ENCODE measurements at places on chromosomes 1 and 21.

GRCh38 chr1:3225661-3226060 lies 156.7 kb downstream of the PRDM16 start:
- no peak for DNase-seq

DNA sequence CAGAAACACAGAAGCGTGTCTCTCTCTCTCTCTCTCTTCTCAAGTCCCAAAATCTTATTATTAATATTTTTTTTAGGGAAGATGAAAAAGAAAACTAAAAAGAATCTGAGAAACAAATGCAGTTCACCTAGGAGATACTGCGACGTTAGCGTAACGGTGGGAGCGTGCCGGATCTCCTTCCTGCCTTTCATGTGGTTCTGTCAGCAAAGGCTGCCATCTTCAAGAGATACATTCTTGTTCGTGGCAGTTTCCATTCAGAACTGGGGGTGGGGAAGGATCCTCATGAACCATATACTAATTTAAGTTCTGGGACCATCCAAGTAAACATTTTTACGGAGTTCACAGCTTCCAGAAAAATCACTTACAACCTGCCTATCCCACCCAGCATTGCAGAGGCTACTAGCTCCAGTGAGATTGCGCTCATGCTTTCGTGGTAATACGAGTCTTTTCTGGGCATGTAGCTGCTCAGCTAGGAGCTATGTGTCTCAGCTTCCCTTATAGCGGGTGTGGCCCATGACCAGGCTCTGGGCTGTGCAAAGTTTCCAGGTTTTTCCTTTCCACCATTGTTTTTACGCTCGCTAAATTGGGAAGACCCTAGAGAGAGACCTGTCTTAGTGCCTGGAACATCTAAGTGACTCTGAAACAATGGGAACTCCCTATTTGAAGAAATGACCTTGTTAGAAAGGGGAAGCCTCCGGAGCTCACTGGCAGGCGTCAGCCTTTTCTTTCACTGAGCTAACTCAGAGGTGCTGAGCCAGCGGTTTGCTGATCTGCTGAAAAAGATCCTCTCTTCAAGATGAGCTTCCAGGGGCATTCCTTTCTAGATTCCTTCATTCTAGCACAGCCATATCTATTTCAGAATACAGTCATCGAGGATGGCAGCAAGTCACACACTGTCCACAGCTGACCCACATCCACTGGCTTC lies 17.3 kb downstream of the SLAMF1 start:
- DNase-seq, result no peak

- no peak for DNase-seq
Measured at GRCh38 chr1:25074351-25075227, 144.5 kb upstream of the RUNX3 start.

DNA sequence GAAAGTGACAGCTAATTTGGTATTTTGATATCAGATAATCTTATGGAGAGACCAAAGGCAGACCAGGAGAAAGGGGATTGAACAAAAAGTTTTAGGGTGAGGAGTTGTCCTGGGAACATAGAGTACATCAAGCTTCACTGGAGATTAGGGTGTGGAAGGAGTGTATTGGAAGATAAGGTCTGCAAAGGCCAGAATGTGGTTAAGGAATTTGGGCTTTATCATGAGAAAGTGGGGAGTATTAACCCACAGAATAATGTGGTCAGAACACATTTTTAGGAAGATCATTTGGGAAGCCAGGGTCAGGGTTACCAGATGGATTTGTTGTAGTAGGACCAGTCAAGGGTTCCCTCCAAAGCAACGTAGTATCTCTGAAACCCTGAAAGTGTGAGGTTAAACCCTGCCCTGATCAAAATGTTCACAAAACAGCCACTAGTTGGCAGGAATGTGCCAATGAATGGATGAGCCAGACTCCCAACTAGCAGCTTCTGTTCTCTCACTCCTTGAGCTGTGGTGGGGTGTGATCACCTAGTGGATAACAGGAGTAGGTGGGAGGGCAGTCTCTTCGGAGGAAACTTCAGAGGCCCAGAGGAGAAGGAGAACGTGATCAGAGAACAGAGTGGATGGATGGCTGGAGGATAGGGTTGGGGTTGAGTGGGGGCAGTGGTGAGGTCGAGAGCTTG lies 35.8 kb downstream of the SLC2A1 start:
- peak; percentile 84 for DNase-seq

DNA sequence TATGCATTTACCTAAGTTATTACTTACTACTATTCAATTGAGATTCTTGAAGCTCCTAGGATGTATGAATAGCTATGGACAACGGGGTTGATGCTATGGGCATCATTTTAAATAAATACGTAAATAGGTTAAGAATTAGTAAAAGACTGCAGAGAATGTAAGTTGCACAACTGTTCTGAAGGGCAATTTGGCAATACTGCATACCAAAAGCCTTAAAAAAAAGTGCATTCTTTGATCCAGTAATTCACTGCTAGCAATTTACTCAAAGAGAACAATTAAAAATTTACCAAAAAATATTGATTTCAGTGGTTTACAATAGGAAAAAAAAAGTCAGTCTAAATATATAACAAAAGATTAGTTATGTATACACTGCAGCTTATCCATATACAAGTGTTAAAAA lies 3.5 kb downstream of the ARPC5 start:
- DNase-seq, result no peak

GRCh38 chr1:225554216-225554812 lies 98.6 kb downstream of the ENAH start:
- peak; percentile 18 for DNase-seq

GRCh38 chr1:194067772-194068171 lies 881.4 kb upstream of the B3GALT2 start:
- DNase-seq, result no peak

GRCh38 chr1:234545517-234546386 lies 64.2 kb downstream of the IRF2BP2 start:
- DNase-seq, result no peak

- no peak for DNase-seq
Measured at GRCh38 chr1:44945967-44946366, 40.4 kb downstream of the EIF2B3 start.

- DNase-seq, result no peak
Measured at GRCh38 chr1:36673202-36673601, 190.5 kb upstream of the CSF3R start.

GRCh38 chr1:15226388-15227255 lies 20.4 kb upstream of the FHAD1 start:
- DNase-seq, result no peak

- no peak for DNase-seq
Measured at GRCh38 chr1:26887125-26887524, 3.0 kb downstream of the GPN2 start.

DNA sequence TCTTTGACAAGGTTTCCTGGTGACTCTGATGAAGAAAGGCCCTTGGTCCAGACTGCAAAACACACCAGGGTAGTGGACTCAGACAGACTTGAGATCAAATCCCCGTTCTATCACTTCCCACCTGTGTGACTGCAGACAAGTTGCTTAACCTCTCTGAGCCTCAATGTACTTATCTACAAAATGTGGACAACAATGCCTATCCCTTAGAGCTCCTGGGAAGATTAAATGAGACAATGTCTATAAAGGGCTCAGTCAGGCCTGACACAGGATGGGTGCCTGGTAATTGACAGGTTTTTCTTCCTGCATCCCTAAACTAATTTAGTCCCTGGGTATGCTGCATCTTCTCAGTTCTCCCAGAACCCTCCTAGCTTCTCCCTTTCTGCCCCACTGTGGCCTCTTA lies 37.9 kb upstream of the ZBTB40 start:
- DNase-seq, result no peak

- no peak for DNase-seq
Measured at GRCh38 chr1:180948641-180949615, 36.2 kb downstream of the KIAA1614 start.

DNA sequence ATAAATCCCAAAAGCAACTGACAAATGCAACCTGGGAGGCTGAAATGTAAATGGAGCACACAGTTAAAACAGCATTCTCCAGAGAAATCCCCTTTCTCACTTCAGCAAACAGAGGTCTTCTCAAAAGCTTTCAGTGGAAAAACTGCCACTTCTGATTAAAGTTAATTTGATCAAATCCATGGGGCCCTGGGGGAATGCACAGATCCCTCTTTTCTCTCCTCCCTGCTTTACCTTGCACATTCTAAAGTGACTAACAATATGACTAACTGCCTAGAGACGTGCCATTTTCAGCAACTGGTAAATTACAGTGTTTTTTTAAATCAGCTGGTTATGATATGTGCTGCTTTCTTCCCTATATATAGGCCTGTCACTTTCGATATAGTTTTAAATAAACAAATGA lies 142.5 kb downstream of the RERE start:
- DNase-seq, result no peak

DNA sequence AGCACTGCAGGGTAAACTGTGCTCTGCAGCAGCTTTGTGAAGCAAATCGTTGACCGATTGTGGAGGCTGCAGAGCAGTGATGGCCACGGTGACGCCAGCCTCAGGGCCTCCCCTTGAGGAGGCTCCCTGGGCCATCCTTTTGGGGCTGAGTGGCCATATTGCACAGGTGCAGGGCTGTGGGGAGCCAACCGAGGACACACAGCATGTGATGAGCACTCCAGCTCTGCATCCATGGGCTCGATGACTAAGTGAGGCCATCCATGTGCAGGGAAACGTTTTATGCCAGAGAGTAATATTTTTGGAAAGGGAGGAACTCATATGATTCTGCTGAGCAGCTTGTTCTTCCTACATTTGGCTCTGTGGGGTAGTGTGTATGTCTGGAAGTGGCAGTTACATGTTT lies 24.6 kb downstream of the KCNK1 start:
- no peak for DNase-seq
